NCI-H1092 (cell line): ENCODE measurements at places on chromosomes 4 and X.
A peak's percentile ranks its signal among the peaks of the same experiment; 100 is the strongest.

- no peak for DNase-seq
Measured at GRCh38 chr4:3780347-3781171, 14.4 kb downstream of the ADRA2C start.

GRCh38 chrX:130682990-130683389 is 220.0 kb downstream of the ENOX2 start:
- no peak for DNase-seq

GRCh38 chrX:18351784-18352183 is 2.7 kb downstream of the SCML2 start:
- DNase-seq = no peak

- no peak for DNase-seq
Measured at GRCh38 chr4:21826071-21826470, 122.5 kb downstream of the KCNIP4 start.

- DNase-seq = no peak
Measured at GRCh38 chrX:22177950-22178515, 94.7 kb upstream of the CBLL2 start.

DNA sequence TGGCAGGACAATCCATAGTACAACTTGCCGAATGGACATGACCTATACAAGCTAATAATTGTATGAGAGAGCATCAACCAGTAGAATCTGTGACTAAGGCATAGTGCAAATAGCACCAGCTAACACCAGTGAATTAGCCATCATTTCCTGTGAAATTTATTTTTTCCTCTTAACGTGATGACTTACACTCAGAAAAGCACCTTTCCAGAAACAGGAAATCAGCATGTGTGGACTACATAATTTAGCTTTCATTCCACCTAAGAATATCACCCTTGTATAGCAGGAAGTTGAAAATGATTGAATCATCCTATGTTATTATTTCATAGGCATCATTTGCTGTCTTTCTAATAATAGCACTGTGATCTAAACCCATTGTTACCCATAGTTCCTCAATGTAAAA is 1393.4 kb upstream of the PCDH7 start:
- DNase-seq = no peak

DNA sequence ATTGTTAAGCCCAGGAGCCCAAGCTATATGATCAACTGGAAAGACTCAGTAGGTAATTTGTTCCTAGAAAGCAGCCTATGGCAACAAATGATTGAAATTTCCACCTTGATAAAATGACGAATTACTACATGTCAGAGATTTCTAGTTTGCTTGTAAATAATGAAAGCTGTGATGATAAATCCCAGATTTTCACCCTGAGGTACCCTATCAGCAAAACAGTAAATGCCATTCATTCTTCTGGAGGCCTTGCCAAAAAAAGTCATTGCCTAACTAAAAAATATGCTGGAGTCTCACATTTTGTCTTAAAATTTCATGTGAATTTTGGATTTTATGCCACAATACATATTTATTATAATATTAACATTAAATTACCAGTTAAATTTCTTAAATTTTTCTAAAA is 71.3 kb downstream of the PPEF2 start:
- no peak for DNase-seq

GRCh38 chrX:73877687-73878086 is 314.7 kb downstream of the CHIC1 start:
- no peak for DNase-seq

- no peak for DNase-seq
Measured at GRCh38 chr4:22875587-22876257, 183.0 kb downstream of the GBA3 start.

DNA sequence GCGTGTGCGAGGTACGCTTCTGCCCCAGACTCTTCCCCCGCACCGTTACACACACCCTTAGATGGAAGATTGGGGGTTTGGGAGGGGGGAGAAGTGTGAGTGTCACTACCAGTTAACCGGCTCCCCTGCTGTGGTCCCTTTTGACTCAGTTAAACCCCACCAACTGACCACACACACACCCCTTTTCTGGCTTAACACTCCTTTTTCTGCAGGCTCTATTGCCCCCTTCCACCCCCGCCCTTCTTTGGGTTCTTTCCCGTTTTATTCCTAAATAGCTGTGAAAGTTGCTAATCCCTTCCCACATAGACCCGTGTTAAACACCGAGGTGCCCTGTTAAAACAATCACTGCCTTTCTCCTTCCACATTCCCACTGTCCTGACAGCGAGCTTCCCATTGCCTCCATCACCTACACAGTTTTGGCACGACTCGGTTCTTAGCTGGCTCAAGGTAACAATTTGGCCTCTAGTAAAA is 3.7 kb upstream of the NR3C2 start:
- no peak for DNase-seq

DNA sequence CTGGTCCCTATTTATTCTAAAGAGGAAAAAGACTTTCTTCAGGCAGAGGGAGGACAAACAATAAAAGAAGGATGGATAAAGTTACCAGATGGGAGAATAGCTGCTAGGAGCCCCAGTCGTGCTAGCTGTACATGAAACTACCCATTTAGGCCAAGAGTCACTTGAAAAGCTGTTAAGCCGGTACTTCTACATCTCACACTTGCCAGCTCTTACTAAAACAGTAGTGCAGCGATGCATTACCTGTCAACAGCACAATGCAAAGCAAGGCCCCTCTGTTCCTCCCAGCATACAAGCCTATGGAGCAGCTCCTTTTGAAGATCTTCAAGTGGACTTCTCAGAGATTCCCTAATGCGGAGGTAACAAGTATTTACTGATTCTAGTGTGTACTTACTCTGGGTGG is 1138.8 kb downstream of the ARAP2 start:
- DNase-seq = peak; percentile 81

DNA sequence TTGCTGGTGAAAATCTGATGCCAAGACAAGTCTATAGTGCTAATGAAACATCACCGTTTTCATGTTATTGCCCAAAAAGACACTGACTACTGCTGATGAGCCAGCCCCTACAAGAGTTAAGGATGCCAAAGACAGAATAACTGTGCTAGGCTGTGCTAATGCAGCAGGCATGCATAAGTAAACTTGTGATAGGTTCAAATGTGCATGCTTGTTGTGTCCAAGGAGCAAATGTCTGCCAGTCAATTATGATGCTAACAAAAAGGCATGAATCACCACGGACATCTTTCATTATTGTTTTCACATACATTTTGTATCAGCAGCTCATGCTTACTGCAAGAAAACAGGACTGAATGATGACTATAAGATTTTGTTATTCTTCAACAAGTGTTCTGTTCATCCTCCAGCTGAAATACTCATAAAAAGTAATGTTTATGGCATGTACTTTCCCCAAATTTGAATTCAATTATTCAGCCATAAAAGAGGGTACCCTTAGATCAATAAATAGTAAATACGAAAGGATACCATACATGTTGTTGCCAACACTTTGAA is 306.9 kb upstream of the ARSJ start:
- no peak for DNase-seq

GRCh38 chr4:24516926-24517325 is 67.4 kb downstream of the DHX15 start:
- no peak for DNase-seq

DNA sequence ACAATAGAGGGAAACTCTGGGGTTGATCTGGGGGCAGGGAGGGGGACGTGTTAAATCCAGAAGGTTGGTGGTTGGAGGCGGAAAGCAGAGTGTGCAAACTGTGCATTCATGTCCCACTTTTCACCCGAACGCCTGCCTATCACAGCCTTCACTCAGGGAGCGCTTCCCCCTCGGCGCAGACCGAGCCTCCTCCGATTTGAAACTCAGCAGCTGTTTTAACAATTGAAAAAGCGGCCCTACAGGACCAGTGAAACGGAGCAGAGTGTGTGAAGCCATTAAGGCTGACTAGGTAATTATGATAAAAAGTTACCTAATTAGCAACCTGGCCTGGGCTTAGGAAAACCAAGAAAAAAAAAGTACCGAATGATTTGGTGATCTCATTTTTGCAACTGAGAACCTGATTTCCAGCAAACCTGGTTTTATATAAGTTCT is 685 bp upstream of the NDNF start:
- no peak for DNase-seq

GRCh38 chrX:54213603-54214002 is 30.5 kb upstream of the FAM120C start:
- DNase-seq = no peak
